Neural crest cell (in vitro differentiated cells): ENCODE measurements at places on chromosomes 2 and 18. TPM values are rescaled to one million over a fixed set of nuclear protein-coding genes. Genes with fewer than 3 reads are reported as not detected.

The SCG2 gene
- total RNA-seq, result 8.6 and 8.8 TPM in 2 replicates

GRCh38 chr2:98297817-98298682, 48.2 kb upstream of the CNGA3 start:
- no peaks in the 10 kb centered on the region for H3K27me3 ChIP-seq
- peaks cover 18% of the 10 kb centered on the region for H3K4me1 ChIP-seq
- DNase-seq, result no peak
- H3K4me3 ChIP-seq, result no peak overlapping the region

DNA sequence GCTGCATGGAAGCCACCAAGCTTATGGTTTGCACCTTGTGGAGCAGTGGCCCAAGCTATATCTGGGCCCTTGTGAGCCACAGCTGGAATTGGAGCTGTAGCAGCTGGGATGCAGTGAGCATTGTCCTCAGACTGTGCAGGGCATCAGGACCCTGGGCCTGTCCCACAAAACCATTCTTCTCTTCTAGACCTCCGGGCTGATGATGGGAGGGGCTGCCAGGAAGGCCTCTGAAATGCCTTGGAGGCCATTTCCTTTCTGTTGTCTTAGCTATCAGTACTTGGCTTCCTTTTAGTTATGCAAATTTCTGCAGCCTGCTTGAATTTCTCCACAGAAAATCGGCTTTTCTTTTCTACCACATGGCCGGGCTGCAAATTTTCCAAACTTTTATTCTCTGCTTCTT, 46.4 kb upstream of the CSRNP3 start:
- no peaks in the 10 kb centered on the region for H3K4me1 ChIP-seq
- H3K27ac ChIP-seq, result no peak overlapping the region
- no peaks in the 10 kb centered on the region for H3K27me3 ChIP-seq
- H3K4me3 ChIP-seq, result no peak overlapping the region
- H3K36me3 ChIP-seq, result peaks cover 3% of the 10 kb centered on the region
- no peak for DNase-seq

- H3K4me1 ChIP-seq, result no peaks in the 10 kb centered on the region
- DNase-seq, result no peak
- no peaks in the 10 kb centered on the region for H3K27me3 ChIP-seq
- no peak overlapping the region for H3K27ac ChIP-seq
- H3K4me3 ChIP-seq, result no peak overlapping the region
- H3K36me3 ChIP-seq, result no peaks in the 10 kb centered on the region
Observed at GRCh38 chr18:54023471-54023870, 201.0 kb downstream of the MBD2 start.
